ENCODE measurements at places on chromosomes 16 and 17. TPM values are rescaled to one million over a fixed set of nuclear protein-coding genes. Genes with fewer than 3 reads are reported as not detected.

DNA sequence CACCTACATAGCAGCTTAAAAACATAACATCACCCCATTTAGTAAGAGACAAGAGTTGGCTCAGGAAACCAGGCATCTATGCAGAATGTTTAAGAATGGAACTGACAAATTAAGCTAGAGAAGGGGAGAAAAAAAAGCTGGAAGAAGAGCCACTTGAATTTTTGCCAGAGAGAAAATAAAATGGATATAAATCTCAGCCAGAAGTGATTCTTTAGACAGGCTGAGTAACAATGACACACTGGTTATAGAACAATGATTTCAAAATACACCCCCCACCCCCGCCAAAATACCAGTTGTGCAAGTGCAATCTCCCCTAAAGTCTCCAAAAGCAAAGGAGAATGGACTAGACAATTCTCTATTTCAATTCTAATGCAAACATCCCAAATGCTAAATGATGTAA, 22.4 kb downstream of the LSM12 start:
- no peak for DNase-seq

DNA sequence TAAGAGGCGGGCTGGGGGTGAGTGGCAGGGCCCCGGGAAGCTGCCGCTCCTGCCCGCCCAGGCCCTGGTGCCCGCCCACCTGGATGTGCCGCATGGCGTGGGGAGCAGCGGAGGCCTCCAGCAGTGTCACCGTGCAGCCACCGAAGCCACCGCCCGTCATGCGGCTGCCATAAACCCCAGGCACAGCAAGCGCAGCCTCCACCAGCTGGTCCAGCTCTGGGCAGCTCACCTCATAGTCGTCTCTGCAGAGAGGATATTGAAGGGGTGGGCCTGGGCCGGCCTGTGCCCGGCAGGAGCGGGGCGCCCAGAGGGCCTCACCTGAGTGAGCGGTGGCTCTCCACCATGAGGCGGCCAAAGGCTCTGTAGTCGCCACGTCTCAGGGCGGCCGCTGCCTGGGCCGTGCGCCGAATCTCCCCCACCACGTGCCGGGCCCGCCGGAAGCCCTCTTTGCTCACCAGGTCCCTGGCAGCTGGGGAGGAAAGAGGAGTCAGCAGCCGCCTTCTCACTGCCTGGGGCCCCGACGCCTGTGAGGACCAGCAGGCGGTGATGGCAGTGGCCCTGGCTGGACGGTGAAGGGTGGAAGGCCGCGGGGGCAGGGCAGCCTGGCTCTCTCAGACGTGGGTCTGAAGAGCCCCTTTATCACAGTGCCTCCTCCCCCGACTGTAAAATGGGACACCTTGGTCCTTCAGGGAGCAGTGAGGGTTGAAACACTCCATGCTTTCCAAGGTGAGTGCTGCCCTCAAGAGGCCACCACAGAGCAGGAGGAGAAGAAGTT, 6.7 kb downstream of the GALK1 start:
- no peak for DNase-seq

GRCh38 chr17:46011711-46012505, 12.9 kb downstream of the STH start:
- no peak for DNase-seq

GRCh38 chr16:89986600-89986999, 32.7 kb downstream of the DBNDD1 start:
- no peak for DNase-seq

DNA sequence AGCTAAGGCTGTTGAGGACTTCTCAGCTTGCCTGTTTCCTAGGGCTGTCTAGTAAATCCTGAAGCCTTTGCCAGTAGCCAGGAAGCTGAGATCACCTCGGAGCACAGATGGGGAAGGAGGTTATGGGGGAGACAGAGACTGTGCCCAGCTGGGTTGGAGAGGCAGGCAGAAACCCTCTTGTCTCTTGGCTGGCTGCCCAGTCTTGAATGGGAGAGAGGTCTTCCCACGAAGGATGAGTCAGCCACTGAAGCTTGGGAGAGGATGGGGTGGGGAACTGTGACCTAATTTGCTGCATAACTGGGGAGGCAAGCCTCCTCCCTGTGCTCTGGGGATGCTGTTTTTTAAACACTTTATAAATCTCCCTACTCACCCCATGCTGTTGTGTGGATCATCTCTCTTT, 69.8 kb downstream of the SHISA9 start:
- DNase-seq: no peak

COPZ2 gene
- polyA plus RNA-seq: 39.1 TPM
